ENCODE measurements at places on chromosomes 5 and 9.

DNA sequence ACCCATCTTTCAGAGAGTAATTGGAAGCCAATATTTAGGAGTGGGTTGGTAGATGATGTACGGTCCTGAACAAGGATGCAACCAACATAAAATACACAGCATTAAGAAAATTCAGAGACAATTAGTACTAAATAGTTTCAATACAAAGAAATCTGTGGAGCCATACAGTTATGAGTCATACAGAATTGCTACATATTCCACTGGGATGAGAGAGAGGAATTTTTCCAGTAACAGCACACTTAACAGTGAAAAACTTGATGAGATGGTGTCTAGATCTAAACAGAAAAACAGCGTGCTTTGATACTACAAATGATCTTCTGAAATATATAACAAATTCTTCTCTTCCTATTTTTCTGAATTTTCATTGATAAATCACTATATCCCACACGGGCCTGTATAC lies 1999.3 kb upstream of the CDH9 start:
- DNase-seq: no peak

DNA sequence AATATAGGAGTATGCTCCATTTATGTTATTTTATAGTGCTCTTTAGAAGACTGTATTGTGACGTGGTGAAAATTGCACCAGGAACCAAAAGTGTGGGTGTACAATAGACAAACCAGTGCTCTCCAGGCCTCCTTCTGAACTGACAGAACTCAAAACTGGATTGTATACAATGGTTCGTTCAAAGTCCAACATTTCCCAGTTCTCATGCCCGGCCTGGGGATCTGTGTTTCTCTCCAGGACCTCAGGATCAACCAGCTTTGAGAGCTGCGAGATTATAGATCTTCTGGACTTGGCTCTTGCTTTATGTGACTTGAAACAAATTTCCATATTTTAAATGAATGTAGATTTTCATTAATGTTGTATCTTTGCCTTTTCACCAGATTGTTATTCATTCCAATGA lies 60.8 kb upstream of the CER1 start:
- DNase-seq: no peak

DNA sequence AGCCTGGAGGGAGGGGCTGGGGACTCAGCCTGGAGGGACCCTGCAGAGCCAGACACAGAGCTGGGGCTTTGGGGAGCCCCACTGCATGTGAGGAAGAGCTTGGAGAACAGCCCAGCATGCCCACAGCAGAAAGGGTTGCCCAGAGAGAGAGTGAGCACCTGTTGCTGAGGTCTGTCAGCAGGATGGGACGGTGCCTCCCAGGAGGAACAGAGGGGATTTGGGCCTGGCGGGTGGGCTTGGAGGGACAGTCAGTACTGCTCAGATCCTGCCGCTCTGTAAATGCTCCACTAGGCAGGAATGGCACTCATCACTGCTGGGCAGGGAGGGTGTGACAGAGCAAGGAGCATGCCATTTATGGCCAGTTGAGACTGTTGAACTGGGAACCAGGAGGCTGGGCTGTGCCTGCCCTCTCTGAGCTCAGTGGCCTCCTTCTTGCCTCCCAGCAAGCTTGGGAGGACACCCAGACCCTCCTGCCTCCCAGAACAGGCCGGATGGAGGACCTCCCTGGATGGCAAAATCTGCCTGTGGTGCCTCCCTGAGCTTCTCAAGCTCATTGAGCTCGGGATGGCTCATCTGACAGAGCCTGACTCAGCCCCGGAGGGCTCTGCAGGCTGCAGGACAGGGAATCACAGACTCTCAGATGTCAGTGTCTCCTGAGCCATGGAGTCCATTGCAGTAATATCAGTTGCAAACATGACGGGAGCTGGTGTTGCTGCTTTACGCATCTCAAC lies 786 bp upstream of the HRCT1 start:
- DNase-seq: no peak

- DNase-seq: no peak
Measured at GRCh38 chr9:22522206-22522740, 75.6 kb downstream of the DMRTA1 start.

- DNase-seq: no peak
Measured at GRCh38 chr9:117021906-117022305, 334.8 kb downstream of the TRIM32 start.

DNA sequence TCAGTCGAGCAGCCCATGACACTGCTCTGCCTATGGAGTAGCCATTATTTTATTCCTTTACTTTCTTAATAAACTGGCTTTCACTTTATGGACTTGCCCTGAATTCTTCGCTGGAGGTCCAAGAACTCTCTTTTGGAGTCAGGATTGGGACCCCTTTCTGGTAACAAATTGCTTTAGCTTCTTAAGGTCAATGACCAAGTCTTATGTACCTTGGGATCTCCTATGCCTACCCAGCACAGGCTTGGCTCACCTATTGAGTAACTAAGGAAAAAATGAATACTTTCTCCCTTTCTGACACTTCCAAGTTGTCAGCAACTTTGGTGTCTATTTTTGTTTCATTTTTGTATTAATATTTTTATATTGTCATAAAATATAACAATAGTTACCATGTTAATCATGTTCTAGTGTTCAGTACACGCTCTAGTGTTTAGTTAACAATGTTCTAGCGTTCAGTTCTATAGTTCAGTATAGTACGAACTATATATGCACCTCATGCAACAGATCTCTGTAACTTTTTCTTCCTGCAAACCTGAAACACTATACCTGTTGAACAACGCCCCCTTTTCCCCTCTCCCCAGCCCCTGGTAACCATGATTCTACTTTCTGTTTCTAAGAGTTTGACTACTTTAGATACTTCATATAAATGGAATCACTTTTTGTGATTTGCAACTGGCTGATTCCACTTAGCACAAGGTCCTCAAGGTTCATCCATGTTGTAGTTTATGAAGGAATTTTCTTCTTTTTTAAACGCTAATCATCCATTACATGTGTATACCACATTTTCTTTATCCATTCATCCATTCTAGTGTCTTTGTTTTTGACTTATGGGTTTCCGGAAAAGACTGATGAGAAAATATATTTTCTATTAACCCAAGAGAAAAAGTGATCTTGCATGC lies 1.8 kb upstream of the RHOBTB3 start:
- DNase-seq: no peak

DNA sequence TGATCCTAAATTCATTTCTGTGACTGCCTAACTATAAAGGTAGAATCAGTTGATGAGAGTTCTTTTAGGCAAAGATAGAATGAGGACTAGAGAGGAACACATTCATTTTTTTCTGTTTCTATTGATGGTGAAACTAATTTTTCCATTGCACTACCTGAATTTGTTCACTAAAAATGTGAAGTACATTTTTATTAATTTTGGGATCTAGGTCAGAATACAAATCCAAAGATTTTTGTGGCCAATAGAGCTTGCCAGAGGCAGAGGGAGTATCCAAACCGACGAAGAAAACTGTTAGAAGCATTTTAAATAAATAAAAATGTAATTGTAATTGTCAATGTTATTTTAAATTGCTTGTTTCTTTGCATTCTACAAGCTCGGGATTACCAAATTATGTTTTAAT lies 78.1 kb downstream of the MTREX start:
- DNase-seq: no peak

GRCh38 chr5:119340597-119341218 lies 15.1 kb upstream of the TNFAIP8 start:
- DNase-seq: no peak

- DNase-seq: no peak
Measured at GRCh38 chr5:149605354-149605997, 24.2 kb downstream of the ARHGEF37 start.

GRCh38 chr9:124767821-124768220 lies 3.3 kb downstream of the NR6A1 start:
- no peak for DNase-seq

DNA sequence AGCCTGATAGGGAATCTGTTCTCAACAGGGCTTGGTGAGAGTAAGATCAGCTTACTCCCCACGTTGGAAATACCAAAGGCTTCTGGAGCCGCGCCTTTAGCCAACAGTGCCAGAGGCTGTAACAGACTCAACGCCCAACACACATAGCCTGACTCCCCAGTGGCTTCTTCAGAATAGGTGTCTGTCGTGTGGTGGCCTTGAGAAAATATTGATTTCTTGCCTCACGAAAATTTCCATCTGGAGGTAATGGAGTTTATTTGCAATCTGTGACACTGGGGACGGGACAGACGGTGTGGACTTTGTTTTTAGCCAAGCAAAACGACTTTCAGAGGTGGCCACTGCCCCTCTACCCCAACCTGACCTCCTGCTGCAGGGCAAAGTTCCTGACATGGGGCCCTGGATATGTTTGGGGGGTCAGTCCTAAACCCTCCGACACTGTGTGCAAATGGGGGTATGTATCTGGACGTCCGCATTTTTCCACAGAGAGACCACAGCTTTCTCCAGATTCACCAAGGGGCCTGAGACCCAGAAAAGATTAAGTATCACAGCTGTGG lies 189.3 kb downstream of the CDK5RAP2 start:
- no peak for DNase-seq

- no peak for DNase-seq
Measured at GRCh38 chr9:132299221-132299620, 55.6 kb downstream of the SETX start.

GRCh38 chr9:93648181-93648580 lies 71.8 kb downstream of the PHF2 start:
- no peak for DNase-seq

- no peak for DNase-seq
Measured at GRCh38 chr9:15246708-15247107, 60.3 kb downstream of the TTC39B start.

- DNase-seq: no peak
Measured at GRCh38 chr5:128613128-128613527, 75.1 kb upstream of the FBN2 start.

DNA sequence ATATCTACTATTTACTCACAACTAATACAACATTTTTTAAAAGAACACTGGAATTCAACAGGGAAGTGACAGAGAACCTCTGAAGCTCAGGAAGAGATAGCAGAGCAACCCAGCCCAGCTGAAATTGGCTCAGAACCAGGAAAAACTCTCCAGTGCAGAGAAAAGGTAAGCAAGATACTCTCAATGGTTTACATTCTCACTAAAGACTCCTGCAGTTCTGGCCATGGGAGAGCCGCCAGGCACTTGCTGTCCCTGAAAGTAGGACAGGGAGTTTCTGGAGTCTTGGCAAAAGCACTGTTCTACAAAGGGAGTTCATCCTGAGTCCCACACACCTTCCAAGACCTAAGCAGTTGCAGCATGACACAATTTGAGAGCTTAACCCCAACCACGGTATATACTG lies 330.8 kb downstream of the TRIM36 start:
- no peak for DNase-seq

DNA sequence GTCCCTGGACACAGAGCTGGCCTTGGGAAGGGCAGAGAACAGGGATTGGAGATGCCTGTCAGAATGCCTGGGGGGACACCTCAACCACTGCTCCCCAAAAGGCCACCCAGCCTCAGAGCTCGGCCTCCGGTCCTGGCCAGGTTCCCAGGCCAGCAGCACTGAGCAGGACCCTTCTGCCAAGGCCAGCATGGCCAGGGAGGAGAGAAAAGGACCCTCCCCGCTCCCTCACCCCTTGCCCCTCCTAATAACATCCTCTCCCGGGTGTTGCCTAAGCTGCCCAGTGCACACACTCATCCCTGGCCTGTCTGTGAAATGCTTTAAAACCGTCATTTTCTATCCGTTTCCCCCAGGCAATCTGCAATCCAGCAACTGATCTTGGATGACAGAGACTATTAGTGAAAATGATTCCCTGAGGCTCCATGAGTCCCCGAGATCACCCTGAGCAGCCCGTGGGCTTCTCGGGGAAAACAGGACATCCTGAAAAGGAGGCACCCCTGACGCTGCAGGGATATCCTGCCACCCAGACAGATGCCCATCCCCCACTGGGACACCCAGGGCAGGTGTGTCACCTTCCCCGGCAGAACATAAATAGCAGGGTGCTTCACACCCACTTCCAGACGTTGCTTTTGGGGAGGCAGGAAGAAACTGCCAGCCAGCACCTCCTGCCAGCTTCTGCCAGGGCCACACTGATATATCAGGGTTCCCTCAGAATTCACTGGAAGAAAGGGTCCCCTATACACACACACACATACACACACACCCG lies 75.3 kb downstream of the ADAMTS2 start:
- DNase-seq: no peak

GRCh38 chr9:137459601-137460362 lies 648 bp upstream of the NSMF start:
- no peak for DNase-seq

DNA sequence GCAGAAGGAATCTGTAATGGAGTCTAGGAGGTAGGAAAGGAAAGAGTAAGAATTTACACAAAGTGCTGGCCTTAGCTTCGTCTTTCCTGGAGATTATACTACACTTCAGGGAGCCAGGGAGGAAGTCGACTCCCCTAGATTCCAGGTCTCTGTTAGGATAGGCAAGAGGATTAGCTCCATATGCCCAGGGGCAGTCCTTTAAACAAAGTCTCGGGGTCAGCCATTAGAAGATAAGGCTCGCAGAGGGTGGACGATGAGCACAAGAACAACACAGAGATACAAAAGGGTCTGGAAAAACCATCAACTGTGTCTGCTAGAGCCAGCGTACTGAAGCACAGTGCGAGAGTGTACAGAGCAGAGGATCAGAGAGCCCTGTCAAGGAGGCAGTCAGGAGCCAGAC lies 344.7 kb upstream of the TNC start:
- DNase-seq: no peak

- peak; percentile 24 for DNase-seq
Measured at GRCh38 chr5:115098041-115098702, 71.5 kb downstream of the TRIM36 start.

- no peak for DNase-seq
Measured at GRCh38 chr9:88013035-88013434, 38.7 kb upstream of the CDK20 start.

DNA sequence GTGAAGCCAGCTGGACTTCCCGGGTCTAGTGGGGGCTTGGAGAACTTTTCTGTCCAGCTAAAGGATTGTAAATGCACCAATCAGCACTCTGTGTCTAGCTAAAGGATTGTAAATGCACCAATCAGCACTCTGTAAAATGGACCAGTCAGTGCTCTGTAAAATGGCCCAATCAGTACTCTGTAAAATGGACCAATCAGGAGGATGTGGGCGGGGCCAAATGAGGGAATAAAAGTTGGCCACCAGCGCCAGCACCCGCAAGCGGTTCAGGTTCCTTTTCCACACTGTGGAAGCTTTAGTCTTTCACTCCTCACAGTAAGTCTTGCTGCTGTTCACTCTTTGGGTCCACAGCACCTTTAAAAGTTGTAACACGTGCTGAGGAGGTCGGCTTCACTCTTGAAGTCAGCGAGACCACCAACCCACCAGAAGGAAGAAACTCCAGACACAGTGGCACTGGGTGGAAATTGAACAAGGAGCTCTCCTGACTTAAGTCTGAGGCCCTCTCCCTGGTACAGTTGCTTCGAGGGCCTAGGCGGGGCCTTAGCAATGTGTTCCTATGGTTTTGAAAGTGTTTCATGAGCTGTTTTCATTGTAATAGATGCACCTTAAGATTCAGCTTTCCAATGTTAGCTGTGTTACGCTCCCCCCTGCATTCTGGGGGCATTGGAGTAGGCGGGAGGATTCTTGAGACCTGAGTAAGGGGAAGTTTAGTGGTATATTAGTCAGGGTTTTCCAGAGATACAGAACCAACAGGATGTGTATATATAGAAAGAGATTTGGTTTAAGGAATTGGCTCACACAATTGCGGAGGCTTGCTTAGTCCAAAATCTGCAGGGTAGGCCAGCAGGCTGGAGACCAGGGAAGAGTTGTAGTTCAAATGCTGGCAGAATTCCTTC lies 21.5 kb upstream of the MYO10 start:
- DNase-seq: no peak

GRCh38 chr9:16884952-16885513 lies 14.6 kb upstream of the BNC2 start:
- DNase-seq: no peak

All from neuronal stem cell (in vitro differentiated cells).